Tibial nerve (tissue), 4 donors: ENCODE measurements at places on chromosomes 7 and 10. TPM values are rescaled to one million over a fixed set of nuclear protein-coding genes. Genes with fewer than 3 reads are reported as not detected.

Gene GPRIN2
- 2.5 TPM for total RNA-seq

Gene SCART1
- 7.3 TPM for total RNA-seq

DNA sequence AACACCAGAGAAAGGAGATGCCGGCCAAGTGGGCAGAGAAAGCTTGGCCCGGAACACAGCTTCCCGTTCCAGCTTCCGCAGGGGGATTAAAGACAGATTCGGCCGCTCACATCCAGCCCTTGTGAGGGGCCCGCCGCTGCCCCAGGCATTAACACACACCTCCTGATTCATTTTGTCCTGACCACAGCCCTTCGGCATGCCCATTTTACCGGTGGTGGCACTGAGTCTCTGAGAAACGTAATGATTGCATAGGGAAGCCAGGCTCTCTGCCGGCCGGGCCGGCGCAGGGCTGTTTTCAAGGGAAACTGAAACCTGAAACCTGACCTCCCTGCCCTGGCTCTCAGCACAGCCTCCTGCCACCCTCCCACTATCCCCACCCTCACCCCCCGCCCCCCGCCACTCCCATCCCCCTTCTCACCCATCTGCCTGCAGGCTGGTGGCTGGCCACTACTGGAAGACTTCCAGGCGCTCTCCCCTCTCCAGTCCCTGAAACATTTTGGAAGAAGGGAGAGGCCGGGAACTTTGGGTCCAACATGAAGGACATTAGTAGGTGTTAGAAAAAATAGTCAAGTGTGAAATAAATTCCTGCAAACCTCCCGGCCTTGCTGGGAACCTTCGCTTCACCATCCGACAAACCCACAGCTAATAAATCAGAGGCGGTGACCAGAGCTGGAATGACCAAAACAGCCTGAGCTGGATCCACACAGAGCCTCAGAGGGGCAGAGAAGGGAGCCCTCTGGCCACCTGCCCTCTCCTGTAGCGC is 83.5 kb upstream of the CUX1 start:
- peak; percentile 25 for DNase-seq

DNA sequence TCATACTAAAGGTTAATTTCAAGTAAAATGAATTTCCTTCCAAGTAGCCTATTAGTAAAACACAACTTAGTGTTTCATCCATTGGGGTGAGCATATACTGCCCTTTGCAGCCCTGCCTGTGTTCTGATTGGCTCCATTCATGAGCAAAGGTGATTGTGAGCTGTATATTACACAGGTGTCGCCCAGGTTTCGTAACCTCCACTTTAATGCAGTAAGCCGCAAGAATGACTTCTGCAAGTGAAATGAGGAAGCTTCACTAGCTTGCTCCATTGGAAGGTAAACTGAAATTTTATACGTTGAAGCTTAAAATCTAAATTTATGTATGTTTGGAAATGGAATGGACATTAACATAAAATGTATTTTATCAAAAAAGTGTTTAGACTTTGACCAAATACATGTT is 24.4 kb downstream of the MTURN start:
- DNase-seq = no peak

- no peak for DNase-seq
Observed at GRCh38 chr10:69214666-69215131, 5.4 kb upstream of the HKDC1 start.

DNA sequence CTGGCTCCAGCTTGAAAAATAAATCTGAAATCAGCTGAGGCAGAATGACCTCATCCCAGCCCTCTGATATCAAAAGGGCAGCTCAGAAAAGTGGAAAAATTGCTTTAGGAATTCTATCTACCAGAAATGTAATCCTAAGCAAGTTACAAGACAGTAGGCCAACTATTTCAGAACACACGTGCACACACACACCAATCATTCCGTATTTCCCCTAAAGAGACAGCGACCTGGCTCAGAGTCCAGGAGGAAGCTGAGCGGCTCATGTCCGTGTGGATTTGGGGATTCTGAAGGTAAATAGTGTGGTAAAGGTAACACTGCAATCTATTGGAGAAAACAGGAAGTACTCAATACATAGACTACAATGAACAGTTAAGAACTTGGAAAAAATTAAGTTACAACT is 288.2 kb downstream of the CALN1 start:
- no peak for DNase-seq

GRCh38 chr7:116499168-116500077 is at the start of gene CAV2:
Gene CAV2 (plus strand): TSS chr7:116499738. CDS start chr7:116499782, 44 bp downstream.
- DNase-seq = peak; percentile 28
